AG08396 (cell line): ENCODE measurements at places on chromosomes 12 and 14.

DNA sequence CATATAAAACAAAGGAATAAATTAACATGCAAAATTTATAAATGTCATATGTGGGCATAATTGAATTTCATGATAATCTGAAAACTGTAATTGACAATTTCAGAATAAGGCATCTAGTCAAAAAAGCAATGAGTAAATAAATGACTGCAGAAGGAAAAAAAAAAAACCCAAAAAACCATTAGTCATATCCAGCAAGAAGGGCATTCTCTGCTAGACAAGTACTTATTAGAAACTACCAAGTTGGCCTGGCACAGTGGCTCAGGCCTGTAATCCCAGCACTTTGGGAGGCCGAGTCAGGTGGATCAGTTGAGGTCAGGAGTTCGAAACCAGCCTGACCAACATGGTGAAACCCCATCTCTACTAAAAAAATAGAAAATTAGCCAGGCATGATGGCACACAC lies 17.5 kb downstream of the ZCRB1 start:
- DNase-seq: no peak

- no peak for DNase-seq
Observed at GRCh38 chr14:93969082-93969828, 7.1 kb downstream of the ASB2 start.

DNA sequence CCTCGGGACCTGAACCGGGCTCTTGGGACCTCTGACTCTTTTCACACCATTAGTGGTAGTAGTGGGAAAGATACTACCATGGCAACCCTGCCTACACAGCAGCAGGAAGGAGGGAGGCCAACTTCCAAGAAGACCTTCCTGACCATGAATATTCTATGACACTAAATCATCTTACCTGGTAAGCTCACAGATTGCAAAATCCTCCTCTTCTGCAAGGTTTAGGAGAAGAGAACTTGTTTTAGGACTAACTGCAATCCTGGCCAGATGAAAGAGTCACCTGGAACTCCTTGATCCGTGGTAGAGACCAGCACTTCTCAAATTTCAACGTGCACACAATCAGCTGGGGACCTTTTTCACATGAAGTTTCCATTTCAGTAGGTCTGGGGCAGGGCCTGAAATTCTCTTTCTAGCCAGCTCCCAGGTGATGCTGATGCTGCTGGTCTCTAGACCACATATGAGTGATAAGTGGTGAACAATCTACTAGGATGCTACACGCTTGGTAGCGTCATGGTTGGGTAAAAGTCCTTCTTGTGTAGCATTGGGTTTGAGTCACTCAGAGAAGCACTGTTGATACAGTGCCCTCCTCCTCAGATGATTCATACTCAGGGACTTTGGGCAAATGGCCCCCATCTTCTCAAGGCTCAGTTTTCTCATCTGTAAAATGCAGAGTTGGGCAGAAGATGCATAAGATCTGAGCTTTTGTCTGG lies 35.6 kb upstream of the FICD start:
- DNase-seq: no peak

DNA sequence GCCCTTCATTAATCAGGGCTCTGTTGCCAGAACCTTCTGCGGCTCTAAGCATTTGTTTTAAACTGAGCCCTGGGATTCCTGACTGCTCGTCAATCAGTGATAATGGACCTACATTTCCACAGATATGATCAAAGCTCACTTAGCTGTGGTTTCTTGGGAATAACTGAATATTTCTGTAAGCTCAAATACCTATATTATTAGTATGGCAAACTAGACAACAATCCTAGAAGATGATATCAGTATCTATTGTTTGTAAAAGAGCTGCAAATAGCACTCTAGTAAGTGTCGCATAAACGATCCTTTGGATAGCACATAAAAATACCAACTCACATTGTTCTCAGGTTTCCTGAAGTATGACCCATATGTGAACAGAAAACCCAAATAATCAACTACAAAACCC lies 150.4 kb downstream of the PPM1H start:
- no peak for DNase-seq

GRCh38 chr14:37870170-37870569 lies 274.7 kb downstream of the TTC6 start:
- DNase-seq: no peak

- no peak for DNase-seq
Observed at GRCh38 chr14:76975051-76975450, 53.5 kb downstream of the IRF2BPL start.

GRCh38 chr14:82084813-82085212 lies 551.2 kb upstream of the SEL1L start:
- no peak for DNase-seq

- no peak for DNase-seq
Observed at GRCh38 chr12:104478396-104479122, 21.8 kb downstream of the CHST11 start.

GRCh38 chr14:50388256-50388931 lies 8.3 kb downstream of the CDKL1 start:
- no peak for DNase-seq

DNA sequence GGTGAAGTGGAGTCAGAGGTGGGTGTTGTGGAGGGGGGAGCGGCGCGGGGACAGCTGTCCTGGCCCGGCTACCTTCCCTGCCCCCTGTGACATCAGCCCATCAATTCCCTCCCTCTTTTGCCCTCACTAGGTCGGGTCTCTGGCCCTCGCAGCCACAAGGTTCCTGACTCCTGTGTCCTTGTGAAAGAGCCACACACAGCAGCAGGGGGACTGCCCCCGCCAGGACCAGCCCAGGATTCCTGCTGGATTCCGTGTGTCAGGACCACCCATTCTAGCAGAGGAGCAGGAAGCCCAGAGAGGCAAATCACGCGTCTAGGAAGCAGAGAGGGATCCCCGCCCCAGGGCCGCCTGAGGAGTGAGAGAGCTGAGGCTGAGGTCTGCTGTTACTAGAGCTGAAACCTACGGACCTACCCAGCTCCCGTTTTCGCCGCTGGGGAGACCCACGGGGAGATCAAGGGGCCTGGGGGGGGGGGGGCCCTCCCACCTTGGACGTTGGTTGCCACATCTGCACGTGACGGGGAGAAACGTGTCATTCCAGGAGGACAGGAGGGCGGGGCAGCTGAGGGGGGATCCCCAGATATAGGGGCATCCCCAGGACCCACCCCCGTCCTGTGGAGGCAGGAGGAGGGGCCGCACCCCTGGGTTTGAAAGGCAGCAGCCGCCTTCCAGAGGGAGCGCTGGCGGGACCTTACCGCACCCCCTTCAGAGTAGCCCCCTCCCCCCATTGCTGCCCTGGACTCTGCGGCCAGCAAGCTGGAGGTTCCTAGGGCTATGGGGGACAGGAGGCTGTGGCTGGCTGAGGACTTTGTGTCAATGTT lies 12.5 kb upstream of the INF2 start:
- no peak for DNase-seq

DNA sequence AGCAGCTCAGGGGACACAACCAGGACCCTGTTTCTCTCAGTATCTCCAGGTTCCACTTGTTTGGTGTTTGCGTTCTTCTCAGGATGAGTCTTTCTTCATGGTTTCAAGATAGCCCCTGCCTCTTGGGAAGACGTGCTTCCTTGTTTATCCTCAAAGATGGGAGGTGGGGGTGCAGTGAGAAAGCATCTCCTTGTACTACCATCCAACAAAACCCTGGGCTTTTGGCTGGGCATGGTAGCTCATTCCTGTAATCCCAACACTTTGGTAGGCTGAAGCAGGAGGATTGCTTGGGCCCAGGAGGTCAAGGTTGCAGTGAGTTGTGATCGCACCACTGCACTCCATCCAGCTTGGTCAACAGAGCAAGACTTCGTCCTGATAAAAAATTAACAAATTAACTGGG lies 21.0 kb upstream of the TUNAR start:
- DNase-seq: no peak

GRCh38 chr12:122860040-122860853 lies 25.0 kb downstream of the HIP1R start:
- peak; percentile 91 for DNase-seq

- DNase-seq: no peak
Observed at GRCh38 chr14:89294060-89294459, 123.0 kb downstream of the FOXN3 start.

DNA sequence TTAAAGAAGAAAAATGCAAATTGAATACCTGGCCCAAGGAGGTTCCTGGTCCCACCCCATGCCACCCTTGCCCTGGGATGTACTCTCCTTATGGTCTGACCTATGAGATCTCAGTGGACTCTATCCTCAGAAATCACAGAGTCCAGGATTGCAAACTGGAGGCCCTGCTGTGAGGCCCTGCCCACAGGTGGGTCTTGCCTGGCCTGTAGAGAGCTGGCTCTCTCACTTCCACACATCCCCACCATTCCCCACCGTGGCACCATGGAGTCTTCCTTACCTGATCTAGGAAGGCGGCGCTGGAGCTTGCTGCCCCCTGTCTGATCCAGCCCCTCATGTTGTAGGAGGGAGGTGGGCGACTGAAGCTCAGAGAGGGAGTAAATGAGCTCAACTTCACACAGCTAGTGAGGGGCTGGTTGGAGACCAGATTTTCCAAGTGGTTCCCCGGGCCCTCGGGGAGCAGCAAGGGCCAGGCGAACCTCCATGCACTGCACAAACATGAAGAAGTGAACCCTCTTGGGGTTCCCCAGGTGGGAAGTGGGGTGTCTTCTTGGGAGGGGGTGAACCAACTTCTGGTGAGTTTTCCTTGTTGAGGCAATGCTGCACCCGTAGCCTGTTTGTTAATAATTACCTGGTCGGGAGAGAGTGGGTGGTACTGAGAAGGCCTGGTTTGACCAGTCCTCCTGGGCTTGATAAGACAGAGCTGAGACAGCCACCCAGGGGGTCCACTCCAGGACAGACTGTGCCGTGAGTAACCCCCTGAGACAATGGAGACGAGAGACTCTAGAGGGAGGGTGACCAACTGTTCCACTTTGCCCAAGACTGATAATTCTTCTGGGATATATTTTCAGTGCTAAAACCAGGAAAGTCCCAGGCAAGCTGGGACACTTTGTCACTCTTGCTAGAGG lies at the start of gene SERPINA4:
Gene SERPINA4 (plus strand): TSS at position 692 of the 905 bp plus-strand sequence. CDS start 2,041 bp downstream, outside the sequence.
- DNase-seq: no peak

DNA sequence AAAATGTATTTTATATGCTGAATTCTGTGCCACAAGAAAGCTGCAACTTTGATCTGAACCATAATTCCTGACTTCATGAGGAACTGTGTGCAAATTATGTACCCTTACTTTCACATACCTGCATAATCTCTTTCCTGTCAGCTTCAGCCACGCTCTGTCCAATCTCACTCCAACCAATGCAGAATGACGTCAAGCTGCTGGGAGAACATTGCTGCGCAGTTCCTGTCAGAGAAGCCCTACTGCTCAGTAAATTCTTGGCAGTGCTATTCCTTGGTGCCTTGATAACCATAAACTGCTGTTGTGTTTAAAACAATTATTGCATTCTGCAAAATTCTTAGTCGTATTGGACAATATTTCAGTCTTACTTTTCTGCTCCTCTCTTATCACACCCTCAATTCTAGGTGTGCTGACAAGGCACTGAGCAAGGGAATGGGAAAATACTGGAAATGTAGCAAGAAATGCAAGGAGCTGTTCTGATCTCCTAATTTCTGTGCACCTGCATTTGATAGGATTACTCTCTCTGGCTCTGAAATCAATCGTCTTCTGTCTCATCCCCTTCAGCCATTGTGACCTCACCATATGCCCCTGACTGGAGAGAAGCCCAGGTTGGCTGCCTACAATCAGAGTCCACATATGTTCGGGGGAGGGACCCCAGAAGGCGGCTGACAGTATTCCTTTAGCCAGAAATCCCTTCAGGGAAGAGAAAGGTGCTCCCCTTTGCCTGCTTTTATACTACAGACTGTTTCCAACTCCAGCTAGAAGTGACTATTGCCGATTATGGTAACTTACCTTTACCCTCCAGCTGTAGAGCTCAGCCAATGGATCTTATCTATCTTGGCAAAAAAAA lies 274.9 kb upstream of the NOVA1 start:
- no peak for DNase-seq

DNA sequence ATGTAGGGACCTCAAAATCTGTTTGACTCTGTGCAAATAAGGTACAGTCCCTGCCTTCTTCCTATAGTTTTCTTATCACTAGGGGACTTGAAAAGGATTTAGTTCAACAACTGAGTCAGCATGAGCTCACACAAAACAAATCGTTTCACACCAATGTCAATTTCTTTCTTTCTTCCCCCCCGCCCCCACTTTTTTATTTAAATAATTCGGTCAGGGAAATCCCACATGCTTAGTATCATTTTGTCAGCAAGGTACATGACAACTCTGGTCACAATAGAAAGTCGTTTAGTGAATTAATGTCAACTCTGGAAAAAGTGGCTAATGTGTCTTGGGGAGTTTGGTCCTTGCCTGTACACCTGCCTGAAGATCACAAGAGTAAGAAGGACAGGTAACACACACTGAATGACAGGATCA lies 232.2 kb upstream of the PLEKHG7 start:
- DNase-seq: no peak

DNA sequence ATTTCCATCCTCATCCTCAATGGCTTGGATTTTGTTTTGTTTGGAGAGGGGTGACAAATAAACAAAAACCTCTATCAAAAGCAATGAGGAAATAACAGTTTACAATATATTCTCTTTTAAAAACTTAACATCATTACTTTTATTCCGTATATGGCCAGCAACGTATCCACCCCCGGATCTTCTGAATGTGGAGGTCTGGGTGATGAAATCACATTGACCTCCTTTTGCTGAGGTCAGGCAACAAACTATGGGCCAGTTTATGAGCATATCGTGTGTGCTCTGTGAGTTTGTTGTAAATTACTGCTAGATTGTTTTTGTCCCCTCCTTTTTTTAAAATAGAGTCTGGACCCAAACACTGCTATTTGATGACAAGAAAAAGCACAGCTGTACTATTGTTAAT lies 178.1 kb downstream of the BCAT1 start:
- DNase-seq: no peak

DNA sequence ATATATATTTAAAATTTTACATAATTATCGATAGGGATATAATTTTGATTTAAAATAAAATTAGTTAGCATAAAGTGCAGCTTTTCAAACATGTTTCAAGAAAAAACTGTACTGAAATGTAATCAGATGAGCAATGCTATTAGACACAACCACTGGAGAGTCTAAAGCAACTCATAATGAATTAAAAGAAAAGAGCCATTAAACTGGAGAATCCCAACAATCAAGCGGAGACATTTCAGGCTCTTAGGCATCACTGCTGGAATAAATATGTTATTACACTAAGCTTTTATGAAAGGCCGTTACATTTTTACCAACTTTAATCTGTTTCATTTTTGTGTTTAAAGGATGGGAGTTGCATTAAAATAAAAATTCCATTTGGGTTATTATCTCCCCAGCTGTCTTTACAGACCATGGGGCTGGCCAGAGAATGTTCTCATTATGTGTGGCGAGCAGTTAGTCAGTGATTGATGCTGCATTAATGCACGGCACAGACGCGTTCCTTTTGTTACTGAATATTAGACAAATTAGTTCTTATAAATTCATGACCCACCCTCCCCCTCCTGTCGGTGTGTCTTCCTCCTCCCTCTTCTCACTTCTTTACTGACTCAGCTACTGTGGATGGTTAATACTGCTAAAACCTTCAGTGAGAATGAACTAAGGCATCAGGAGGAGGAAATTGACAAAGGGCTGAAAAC lies 156.8 kb downstream of the PDZRN4 start:
- no peak for DNase-seq
